H9 (cell line): ENCODE measurements at places on chromosomes 4 and X. TPM values are rescaled to one million over a fixed set of nuclear protein-coding genes. Genes with fewer than 3 reads are reported as not detected.
A peak's percentile ranks its signal among the peaks of the same experiment; 100 is the strongest.

The TBX22 gene
- 0.55 and 0.81 TPM in 2 replicates for total RNA-seq

The TMEM187 gene
- total RNA-seq: 1.9 and 2.7 TPM in 2 replicates

The GDPD2 gene
- total RNA-seq: 13.9 and 14.1 TPM in 2 replicates

The BTK gene
- total RNA-seq: 0.09 and 0.35 TPM in 2 replicates

The CACNA1F gene
- total RNA-seq: 0.94 and 1.4 TPM in 2 replicates

The SCRG1 gene
- total RNA-seq: not detected in 2 replicates

The LRP2BP gene
- total RNA-seq: 0.20 and 0.46 TPM in 2 replicates

The TNIP3 gene
- total RNA-seq: not detected in 2 replicates

- DNase-seq: no peak
Observed at GRCh38 chr4:27916452-27917184, 1056.0 kb downstream of the STIM2 start.

DNA sequence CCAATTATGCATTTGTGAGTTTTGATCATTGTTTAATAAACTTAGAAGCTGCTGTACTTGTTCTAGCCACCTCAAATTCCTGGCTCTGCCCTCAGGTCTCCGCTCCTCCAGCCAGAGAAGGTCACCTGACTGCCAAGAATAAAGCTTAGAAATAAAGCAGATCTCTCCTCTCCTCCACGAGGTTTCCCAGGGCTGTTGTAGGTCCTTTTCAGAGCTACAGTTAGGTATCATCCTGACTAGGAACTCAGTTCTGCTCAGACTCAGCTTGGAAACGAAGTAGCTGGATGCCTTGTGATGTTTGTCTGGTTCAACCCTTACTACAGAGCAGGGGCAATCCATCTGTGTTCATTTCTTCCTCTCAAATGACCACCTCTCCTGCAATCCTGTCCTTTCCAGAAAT, 79.1 kb upstream of the RAPGEF2 start:
- DNase-seq: no peak

- DNase-seq: peak; percentile 46
Observed at GRCh38 chrX:150365990-150366911, 3.1 kb downstream of the MAMLD1 start.

- DNase-seq: no peak
Observed at GRCh38 chr4:152138451-152138850, 377.6 kb upstream of the GATB start.
